Fibroblast of gingiva (primary cell): ENCODE measurements at places on chromosomes 7 and 10.

GRCh38 chr7:22154143-22154529 lies 202.8 kb downstream of the RAPGEF5 start:
- peak; percentile 33 for DNase-seq

DNA sequence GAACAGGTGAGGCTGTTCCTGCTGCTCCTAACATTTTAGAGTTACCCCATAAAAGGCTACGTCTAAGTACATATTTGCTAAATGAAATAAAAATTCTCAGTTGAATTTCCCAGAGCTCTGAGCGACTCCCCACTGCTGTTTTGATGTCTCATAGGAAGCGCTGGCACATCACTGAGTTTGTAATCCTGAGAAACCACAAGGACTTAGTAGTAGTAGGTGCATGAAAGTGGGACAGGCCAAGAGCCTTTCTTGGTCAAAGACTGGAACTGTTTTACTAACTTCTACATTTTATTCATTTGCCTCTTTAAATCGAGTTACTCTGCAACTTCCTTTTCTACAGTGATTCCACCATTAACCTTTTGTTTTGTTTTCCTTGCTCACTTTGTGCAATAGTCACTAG lies 85.9 kb downstream of the XPNPEP1 start:
- DNase-seq = no peak

DNA sequence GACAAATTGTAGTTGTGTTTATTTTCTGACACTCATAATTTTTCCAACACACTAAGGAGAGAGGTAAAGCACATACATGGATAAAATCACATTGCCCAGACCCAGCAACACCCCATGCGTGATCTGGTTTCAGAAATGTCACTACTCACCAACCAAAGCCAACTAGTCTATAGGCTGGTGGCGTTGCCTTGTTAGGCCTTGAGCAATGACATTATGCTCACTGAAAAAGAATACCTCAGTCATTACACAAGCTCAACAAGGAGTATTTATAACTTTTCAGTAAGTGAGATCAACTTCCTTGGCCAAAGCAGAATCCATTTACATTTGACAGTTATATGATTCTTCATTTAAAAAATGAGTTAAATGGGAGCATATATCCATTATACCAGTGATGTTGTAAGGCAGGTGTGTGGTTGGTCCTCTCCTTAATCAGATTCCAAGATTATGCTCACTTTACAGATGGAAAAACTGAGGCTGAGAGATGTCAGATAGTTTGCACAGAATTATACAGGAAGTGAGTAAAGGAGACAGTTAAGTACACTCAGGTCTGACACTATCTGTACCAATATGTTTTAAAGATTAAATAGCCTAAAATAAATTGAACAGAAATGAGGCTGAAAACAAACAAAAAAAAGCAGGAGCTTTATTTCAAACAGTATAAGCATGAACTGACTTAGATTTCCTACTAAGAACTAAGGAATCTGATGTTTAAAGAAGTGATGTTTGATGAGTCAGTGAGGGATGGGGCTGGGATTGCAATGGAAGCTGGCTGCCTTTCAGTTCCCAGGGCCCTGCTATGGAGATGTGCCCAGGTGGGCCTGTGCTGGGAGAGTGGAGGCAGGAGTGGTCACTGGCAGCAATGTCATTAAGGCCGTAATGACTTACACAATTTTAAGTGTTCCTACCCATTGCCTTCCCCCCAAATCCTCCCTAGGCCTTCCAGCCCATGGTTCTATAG lies 118.3 kb downstream of the RAPGEF5 start:
- DNase-seq = peak; percentile 29

DNA sequence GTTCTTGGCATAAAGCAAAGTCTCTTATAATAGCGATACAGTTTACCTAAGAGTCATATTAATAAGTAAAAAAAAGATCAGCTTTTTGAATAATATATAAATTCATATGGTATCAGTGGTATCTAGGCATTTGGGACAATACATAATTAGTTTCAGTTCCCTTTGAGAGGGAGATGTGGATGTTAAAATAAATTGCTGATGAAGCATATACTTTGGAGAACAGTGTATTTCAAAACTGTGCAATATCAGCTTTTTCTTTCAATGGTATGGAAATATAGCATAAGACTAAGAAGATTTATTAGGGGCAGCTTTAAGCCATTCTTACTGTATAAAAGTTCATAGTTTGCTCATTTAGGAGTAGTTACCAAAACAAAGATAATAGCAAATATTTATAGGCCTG lies 35.5 kb downstream of the MDFIC start:
- DNase-seq = no peak
